HCT116 (cell line): ENCODE measurements at places on chromosomes 1 and 21. TPM values are rescaled to one million over a fixed set of nuclear protein-coding genes. Genes with fewer than 3 reads are reported as not detected.

The C1orf226 gene
- 7.7 TPM for total RNA-seq

- peak overlapping the region; percentile 65 for H3K4me3 ChIP-seq
- DNase-seq, result no peak
- peaks cover 36% of the 10 kb centered on the region for H3K4me1 ChIP-seq
- H3K27ac ChIP-seq, result peak overlapping the region; percentile 69
Observed at GRCh38 chr1:154404511-154404931, 622 bp upstream of the IL6R start.

GRCh38 chr1:119007670-119008482 is 19.7 kb upstream of the TBX15 start:
- H3K4me1 ChIP-seq, result no peaks in the 10 kb centered on the region
- DNase-seq, result no peak

GRCh38 chr1:27095576-27095975 is 59.3 kb downstream of the SLC9A1 start:
- H3K4me1 ChIP-seq, result peaks cover 28% of the 10 kb centered on the region
- no peak overlapping the region for H3K27ac ChIP-seq
- no peak overlapping the region for H3K4me3 ChIP-seq

GRCh38 chr1:28136922-28137613 is 39.4 kb downstream of the PTAFR start:
- no peaks in the 10 kb centered on the region for H3K36me3 ChIP-seq
- H3K27ac ChIP-seq, result no peak overlapping the region
- peaks cover 5% of the 10 kb centered on the region; the same call in 1 of the 2 replicates for H3K4me1 ChIP-seq
- no peaks in the 10 kb centered on the region for H3K27me3 ChIP-seq

The SPTA1 gene
- not detected for total RNA-seq

DNA sequence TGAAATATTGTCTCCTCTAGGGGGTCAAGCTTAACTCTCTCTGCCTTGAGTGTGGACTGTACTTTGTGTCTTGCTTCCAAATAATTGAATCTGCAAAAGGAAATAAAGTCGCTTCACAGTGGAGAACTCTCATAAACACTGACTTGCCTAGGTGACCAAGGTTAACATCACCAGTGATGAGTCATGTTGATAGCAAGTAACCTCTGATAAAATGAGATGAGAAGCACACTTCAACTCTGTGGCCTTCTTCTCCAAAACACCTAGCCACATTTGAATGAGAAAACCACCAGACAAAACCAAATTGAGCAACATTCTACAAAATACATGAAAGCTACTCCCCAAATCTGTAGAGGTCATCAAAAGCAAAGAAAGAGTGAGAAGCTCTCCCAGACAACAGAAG is 37.6 kb downstream of the PDE4B start:
- no peaks in the 10 kb centered on the region for H3K27me3 ChIP-seq
- no peaks in the 10 kb centered on the region for H3K36me3 ChIP-seq
- no peak overlapping the region for H3K27ac ChIP-seq
- DNase-seq, result no peak
- H3K4me1 ChIP-seq, result no peaks in the 10 kb centered on the region
- no peak overlapping the region for H3K4me3 ChIP-seq

DNA sequence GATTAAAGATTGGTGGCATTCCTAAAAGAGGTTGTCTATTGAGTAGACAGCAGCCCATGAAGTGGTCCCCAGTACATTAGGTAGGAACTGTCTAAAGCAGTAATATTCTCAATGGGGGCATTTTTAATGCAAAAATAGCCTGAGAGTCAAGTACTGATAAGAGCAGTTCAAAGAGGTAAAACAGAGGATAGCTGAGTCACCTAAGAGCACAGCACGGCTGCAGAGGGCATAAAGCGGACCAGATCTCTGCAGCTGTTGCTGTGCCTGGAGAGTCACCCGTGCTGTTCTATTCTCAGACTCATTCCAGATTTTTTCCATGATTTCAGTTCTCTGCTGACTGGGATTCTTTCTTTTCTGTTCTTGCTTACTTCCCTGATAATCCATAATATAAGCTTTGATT is 313.2 kb downstream of the OLFM3 start:
- H3K4me3 ChIP-seq, result no peak overlapping the region
- H3K4me1 ChIP-seq, result no peaks in the 10 kb centered on the region
- no peak for DNase-seq

The TEX38 gene
- 0.47 TPM for total RNA-seq

- H3K4me1 ChIP-seq, result no peaks in the 10 kb centered on the region
- no peak overlapping the region for H3K27ac ChIP-seq
- H3K27me3 ChIP-seq, result no peaks in the 10 kb centered on the region
- H3K36me3 ChIP-seq, result no peaks in the 10 kb centered on the region
Observed at GRCh38 chr1:177983482-177984135, 13.8 kb upstream of the SEC16B start.

DNA sequence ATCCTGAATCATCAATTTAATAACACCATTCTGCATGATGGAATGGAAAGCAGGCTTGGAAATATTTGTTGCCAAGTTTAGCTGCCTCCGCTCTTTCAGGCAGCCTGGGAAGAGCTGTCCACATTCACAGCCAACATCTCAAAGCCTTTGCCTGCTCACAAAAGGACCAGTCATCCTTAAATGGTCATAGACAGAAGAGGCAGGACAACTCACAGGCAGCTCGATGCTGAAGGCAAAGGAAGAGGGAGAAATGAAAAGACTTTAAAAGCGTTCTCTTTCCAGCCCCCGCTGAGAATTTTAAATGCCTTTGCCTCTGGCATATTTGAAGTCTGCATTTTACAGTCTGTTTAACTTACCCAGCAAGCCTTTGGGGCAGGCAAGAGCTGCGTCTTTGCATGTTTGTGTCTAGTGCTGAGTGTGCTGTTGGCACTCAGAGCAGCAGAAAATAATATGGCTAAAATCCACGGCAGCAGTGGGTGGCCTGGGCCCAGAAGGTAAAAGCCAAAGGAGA is 68.9 kb downstream of the NMNAT2 start:
- DNase-seq, result no peak
- peaks cover 10% of the 10 kb centered on the region for H3K27me3 ChIP-seq
- H3K4me3 ChIP-seq, result no peak overlapping the region
- H3K4me1 ChIP-seq, result no peaks in the 10 kb centered on the region

DNA sequence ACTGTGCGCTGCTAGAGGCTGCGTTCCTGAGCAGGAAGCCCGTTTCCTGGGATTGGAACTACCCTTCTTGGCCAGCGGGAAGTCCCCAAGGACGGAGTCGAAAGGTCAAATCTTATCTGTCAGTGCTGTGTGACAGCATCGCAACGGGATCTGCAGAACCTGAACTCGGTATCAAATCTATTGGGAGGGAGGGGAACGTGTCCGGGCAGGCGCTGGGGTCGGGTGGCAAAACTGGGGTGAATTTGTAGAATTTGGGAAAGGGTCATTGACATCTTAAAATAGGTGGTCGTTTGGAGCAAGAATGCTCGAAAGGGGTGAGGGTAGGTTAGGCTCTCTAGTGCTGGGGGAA is 725 bp upstream of the ARPC5 start:
- no peak for DNase-seq
- no peaks in the 10 kb centered on the region for H3K27me3 ChIP-seq
- no peak overlapping the region for H3K27ac ChIP-seq
- peak overlapping the region; percentile 79 for H3K4me3 ChIP-seq

The IBA57 gene
- 11.6 TPM for total RNA-seq

DNA sequence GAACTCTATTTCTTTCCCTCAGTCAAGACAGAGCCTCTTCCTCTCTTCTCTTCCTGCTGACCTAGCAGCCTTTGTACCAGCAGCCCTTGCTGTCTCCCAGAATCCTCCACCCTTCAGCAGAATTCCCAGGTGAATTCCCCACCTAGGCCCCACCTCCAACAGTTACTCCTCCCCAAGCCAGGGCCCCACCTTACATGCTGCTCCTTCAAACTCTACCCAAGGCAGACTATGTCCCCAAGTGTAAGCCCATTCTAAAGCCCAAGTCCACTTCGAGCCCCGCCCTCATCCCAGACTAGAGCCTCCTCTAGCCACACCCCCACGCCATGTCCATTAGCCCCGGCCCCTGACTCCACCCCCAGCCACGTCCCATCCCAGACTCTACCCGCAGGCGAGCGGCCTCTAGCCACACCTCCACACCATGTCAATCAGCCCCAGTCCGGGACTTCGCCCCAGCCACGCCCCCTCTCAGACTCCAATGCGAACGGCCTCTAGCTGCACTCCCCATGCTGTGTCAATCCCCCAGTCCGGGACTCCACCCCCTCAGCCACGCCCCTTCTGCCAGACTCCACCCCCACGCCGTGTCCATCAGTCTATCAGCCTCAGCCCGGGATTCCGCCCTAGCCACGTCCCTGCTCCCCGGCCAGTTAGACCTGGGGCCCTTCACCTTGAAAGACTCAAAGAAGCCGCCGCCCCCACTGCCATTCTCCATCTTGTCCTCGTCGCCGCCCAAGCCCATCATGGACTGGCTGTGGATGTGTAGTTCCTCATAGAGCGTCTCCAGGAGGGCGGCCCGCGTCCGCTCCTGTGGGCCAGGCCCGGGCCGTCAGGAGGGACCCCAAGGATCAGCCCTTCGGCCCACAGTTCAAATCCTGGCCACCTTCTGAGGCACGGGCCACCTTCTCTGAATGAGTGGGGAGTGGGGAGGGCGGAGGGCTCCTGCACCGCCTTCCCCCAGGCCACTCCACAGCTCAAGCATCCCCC is 61.3 kb downstream of the RAP1GAP start:
- no peaks in the 10 kb centered on the region for H3K36me3 ChIP-seq
- H3K4me1 ChIP-seq, result peaks cover 6% of the 10 kb centered on the region; the same call in 1 of the 2 replicates
- H3K27ac ChIP-seq, result peak overlapping the region; percentile 10; the same call in 1 of the 2 replicates
- peak; percentile 97 for DNase-seq

The PDZK1IP1 gene
- total RNA-seq, result not detected

- H3K36me3 ChIP-seq, result no peaks in the 10 kb centered on the region
- no peak overlapping the region for H3K27ac ChIP-seq
- DNase-seq, result no peak
- no peak overlapping the region for H3K4me3 ChIP-seq
Observed at GRCh38 chr1:81606656-81607055, 194.1 kb upstream of the ADGRL2 start.

The TIAM1 gene
- total RNA-seq, result 47.8 TPM

DNA sequence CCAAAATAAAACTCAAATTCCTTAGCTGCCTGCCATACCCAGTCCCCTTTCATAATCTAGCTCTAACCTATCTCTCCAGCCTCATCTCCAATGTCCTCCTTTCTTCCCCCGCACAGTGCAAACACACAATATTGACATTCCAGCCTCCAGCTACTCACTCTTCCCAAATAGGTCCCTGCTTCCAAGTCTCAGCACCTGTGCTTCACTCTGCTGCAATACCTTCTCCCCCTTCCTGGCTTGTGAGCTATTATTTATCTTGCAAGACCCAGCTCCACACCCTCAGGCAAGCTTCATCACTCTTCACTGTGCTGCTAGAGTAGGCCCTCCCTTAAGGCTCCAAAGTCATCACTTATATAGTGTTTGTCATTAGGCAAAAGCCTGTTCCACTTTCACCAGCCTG is 9.7 kb downstream of the PLPP3 start:
- DNase-seq, result no peak
- no peak overlapping the region for H3K27ac ChIP-seq
- no peak overlapping the region for H3K4me3 ChIP-seq
- H3K27me3 ChIP-seq, result no peaks in the 10 kb centered on the region
- no peaks in the 10 kb centered on the region for H3K36me3 ChIP-seq

The TRNP1 gene
- total RNA-seq, result 76.9 TPM

- no peaks in the 10 kb centered on the region for H3K4me1 ChIP-seq
- DNase-seq, result no peak
- no peak overlapping the region for H3K27ac ChIP-seq
- H3K36me3 ChIP-seq, result no peaks in the 10 kb centered on the region
Observed at GRCh38 chr1:29459620-29459945, 223.3 kb downstream of the PTPRU start.

GRCh38 chr1:99849413-99849743 is 783 bp upstream of the AGL start:
- no peak for DNase-seq

- H3K4me1 ChIP-seq, result peaks cover 9% of the 10 kb centered on the region; the same call in 1 of the 2 replicates
- H3K36me3 ChIP-seq, result no peaks in the 10 kb centered on the region
- no peak overlapping the region for H3K27ac ChIP-seq
- no peak for DNase-seq
Observed at GRCh38 chr1:248900637-248901036, 5.4 kb upstream of the PGBD2 start.

The TRIM45 gene
- 3.5 TPM for total RNA-seq

- no peak for DNase-seq
- H3K4me3 ChIP-seq, result no peak overlapping the region
- H3K27ac ChIP-seq, result no peak overlapping the region
- H3K36me3 ChIP-seq, result no peaks in the 10 kb centered on the region
- 0 out of 2 replicates have a peak, but pooled peaks cover 4% of the 10 kb centered on the region for H3K4me1 ChIP-seq
Observed at GRCh38 chr1:205168291-205168690, 43.2 kb downstream of the DSTYK start.

DNA sequence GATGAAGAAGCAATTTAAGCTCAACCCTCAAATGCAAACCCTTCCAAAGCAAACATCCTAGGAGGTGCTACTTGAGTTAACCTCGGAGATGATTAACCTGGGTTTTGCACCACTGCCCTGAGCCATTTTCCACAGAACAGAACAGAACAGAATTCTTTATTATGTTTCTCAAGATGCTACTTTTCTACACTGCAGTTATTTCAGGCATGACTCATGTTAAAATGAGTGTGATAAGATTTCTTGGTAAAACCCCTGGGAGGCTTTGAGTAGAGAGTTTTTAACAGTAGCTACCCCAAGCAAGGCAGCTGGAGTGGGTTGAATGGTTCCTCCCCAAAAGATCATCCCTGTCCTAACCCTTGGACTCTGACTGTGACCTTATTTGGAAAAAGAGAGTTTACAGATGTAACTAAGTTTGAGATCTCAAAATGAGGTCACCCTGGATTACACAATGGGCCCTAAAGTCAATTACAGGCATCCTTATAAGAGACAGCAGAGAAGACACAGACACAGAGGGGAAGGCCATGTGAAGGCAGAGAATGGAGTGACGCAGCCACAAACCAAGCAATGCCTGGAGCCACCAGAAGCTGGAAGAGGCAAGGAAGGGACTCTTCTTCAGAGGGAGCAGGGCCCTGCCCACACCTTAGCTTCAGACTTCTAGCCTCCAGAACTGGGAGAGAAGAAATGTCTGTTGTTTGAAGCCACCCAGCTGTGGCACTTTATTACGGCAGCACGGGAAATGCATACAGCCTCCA is 153.4 kb downstream of the ETS2 start:
- 0 out of 2 replicates have a peak, but pooled peaks cover 4% of the 10 kb centered on the region for H3K4me1 ChIP-seq
- no peaks in the 10 kb centered on the region for H3K36me3 ChIP-seq
- H3K4me3 ChIP-seq, result no peak overlapping the region
- DNase-seq, result no peak

DNA sequence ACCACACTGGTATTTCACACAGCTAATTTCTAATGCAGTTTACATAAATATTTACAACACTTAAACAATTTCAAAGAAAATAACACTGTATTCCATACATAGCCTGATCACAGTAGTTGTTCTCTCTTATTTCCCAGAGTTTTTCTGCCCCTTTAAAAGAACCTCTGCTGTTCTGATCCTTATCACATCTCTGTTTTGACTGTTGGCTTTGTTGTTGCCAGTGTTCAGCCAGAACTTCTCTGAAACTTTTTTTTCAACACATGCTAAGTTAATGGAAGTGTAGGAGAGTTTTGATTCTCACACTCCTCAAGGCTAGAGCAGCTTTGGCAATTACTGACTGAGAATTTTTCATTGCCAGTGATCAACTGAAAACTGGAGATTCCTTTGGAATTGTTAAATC is 11.1 kb downstream of the SELE start:
- no peaks in the 10 kb centered on the region for H3K27me3 ChIP-seq
- DNase-seq, result no peak
- no peak overlapping the region for H3K4me3 ChIP-seq
- no peaks in the 10 kb centered on the region for H3K36me3 ChIP-seq
- H3K27ac ChIP-seq, result no peak overlapping the region
- no peaks in the 10 kb centered on the region for H3K4me1 ChIP-seq

GRCh38 chr1:13770743-13771142 is 70.8 kb downstream of the PRDM2 start:
- no peaks in the 10 kb centered on the region for H3K27me3 ChIP-seq
- peaks cover 20% of the 10 kb centered on the region for H3K4me1 ChIP-seq
- no peaks in the 10 kb centered on the region for H3K36me3 ChIP-seq
- H3K4me3 ChIP-seq, result no peak overlapping the region
